ENCODE measurements at places on chromosomes 2 and 18. TPM values are rescaled to one million over a fixed set of nuclear protein-coding genes. Genes with fewer than 3 reads are reported as not detected.

- no peak for DNase-seq
Observed at GRCh38 chr2:144942516-144943256, 422.8 kb upstream of the ZEB2 start.

DNA sequence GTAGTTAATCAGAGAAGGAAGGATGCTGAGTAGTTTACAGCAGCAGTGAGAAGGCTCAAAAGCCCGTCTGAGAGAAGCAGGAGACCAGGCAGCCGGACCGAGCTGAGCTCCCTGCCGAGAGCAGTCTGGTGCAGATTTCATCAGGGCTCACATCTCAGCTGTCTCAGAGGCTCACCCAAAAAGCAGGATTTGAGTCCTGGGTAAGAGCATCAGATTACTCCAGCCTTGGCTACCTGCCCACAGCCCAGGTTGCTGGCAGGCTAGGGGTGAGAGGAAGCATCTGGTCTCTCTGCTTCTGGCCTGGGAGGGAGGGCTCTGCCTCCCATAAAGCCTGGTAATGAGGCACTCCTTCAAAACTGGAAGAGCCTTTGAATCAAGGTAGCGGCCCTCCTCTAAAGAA is 140.5 kb downstream of the ST6GAL2 start:
- DNase-seq, result no peak

GRCh38 chr2:37644191-37644590 is 27.3 kb downstream of the CDC42EP3 start:
- no peak for DNase-seq

DNA sequence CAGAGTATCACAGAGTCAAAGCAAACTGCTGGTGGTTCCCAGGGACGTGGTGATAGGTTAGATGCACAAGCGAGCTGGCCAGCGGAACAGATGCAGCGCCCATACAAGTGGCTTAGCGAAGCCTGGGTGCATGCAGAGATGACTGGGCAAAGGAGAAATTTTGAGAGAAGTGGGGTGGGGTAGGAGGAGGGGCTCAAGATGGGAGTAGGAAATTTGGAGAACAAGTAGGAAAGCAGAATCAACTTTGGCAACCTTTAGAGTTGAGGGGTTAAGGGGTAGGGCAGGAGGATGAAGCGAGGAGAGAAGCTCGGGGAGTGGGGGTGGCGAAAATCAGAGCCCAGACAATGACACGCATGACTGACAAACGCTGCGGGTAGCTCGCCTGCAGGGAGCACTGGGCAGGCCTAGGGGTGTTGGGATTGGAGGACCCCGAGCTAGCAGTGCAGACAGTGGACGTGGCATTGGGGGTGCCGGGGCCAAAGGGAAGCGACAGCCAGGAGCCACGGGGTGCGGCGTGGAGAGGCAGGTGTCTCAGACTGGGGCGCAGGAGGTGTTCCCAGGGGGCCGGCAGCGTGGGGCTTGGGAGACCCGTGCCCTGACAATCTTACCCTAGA is 431 bp downstream of the FAM98A start:
- DNase-seq, result no peak

DNA sequence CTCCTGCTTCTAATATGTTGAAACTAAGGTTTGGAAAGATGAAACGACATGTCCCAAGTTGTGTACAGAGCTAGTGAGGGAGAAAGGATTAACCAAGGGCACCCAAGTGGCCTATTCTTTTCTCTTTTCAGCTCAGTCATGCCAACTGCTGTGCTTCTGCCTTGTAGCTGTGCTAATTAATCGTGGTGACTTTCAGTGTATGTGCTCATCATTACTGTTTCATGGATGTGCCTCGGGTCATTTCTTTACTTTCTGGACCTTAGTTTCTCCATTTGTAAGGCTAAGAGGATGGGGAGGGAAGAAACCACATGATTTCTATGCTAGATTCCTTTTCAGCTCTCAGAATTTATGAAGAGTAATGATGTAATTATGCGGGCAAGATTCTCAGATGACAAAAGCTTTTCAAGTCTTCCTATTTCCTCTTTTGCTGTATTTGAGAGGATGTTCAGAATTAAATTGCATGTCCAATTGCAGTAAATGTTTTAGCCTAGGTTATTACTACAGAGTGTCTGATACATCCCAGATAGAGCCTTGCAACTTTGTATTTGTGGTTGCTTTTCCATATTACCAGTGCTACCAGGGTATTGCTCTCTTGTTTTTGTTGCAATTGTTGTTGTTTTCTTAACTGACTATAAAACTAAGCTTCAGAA is 621.2 kb downstream of the CNTNAP5 start:
- no peak for DNase-seq

- DNase-seq, result no peak
Observed at GRCh38 chr2:205680067-205680466, 2.2 kb upstream of the NRP2 start.

The STPG4 gene
- 0.78 TPM for total RNA-seq

- no peak for DNase-seq
Observed at GRCh38 chr18:37534627-37535026, 31.0 kb downstream of the CELF4 start.

The EPB41L3 gene
- total RNA-seq, result 72.7 TPM
